Adrenal gland (tissue), 19 donors: ENCODE measurements at places on chromosomes 3 and 15. TPM values are rescaled to one million over a fixed set of nuclear protein-coding genes. Genes with fewer than 3 reads are reported as not detected.

GOLGA6B gene
- polyA plus RNA-seq = not detected

NMD3 gene
- 39.4 TPM for polyA plus RNA-seq

ROBO2 gene
- polyA plus RNA-seq = 2.5 TPM

SOX14 gene
- not detected for polyA plus RNA-seq

NR1I2 gene
- 0.32 TPM for polyA plus RNA-seq

AQP9 gene
- 0.44 TPM for polyA plus RNA-seq

TERC gene
- not detected for polyA plus RNA-seq

C3orf22 gene
- polyA plus RNA-seq = not detected

ZBED2 gene
- polyA plus RNA-seq = not detected

CHAC1 gene
- 1.3 TPM for polyA plus RNA-seq

CACNA1D gene
- polyA plus RNA-seq = 25.8 TPM

LMCD1 gene
- polyA plus RNA-seq = 10.4 TPM

GUCA1C gene
- not detected for polyA plus RNA-seq

CFAP100 gene
- polyA plus RNA-seq = not detected

SGO1 gene
- 0.16 TPM for polyA plus RNA-seq

GOLGA8G gene
- polyA plus RNA-seq = under 0.01 TPM

GABPB1 gene
- polyA plus RNA-seq = 3.7 TPM

RPL14 gene
- polyA plus RNA-seq = 2,022 TPM

GOLGA6L4 gene
- 0.92 TPM for polyA plus RNA-seq

OR5H2 gene
- polyA plus RNA-seq = not detected

FAM107A gene
- polyA plus RNA-seq = 12.5 TPM

SCAMP2 gene
- 61.9 TPM for polyA plus RNA-seq

GOLGA6L24 gene
- polyA plus RNA-seq = not detected

SEC22A gene
- polyA plus RNA-seq = 35.2 TPM

SCN11A gene
- 0.33 TPM for polyA plus RNA-seq

CFAP44 gene
- 6.9 TPM for polyA plus RNA-seq

LSAMP gene
- polyA plus RNA-seq = 5.8 TPM

INKA1 gene
- 15.2 TPM for polyA plus RNA-seq

MESP1 gene
- polyA plus RNA-seq = 11.7 TPM

ALDH1L1 gene
- polyA plus RNA-seq = 22.0 TPM

PDZRN3 gene
- 32.2 TPM for polyA plus RNA-seq

CAPN3 gene
- 3.3 TPM for polyA plus RNA-seq

ZNF620 gene
- 2.6 TPM for polyA plus RNA-seq

SCAMP5 gene
- polyA plus RNA-seq = 19.7 TPM

LRRIQ4 gene
- polyA plus RNA-seq = not detected

ANO10 gene
- polyA plus RNA-seq = 10.7 TPM
